ENCODE measurements at places on chromosomes 1 and 21. TPM values are rescaled to one million over a fixed set of nuclear protein-coding genes. Genes with fewer than 3 reads are reported as not detected.

- H3K27ac ChIP-seq, result no peak overlapping the region
- no peaks in the 10 kb centered on the region for H3K4me1 ChIP-seq
- H3K4me3 ChIP-seq, result no peak overlapping the region
- H3K27me3 ChIP-seq, result peaks cover 4% of the 10 kb centered on the region
- DNase-seq, result no peak
Observed at GRCh38 chr1:161189036-161189435, 9.8 kb downstream of the ADAMTS4 start.

GRCh38 chr1:241442686-241443085, 76.9 kb downstream of the FH start:
- no peaks in the 10 kb centered on the region for H3K36me3 ChIP-seq
- no peak overlapping the region for H3K4me3 ChIP-seq
- DNase-seq, result no peak

DNA sequence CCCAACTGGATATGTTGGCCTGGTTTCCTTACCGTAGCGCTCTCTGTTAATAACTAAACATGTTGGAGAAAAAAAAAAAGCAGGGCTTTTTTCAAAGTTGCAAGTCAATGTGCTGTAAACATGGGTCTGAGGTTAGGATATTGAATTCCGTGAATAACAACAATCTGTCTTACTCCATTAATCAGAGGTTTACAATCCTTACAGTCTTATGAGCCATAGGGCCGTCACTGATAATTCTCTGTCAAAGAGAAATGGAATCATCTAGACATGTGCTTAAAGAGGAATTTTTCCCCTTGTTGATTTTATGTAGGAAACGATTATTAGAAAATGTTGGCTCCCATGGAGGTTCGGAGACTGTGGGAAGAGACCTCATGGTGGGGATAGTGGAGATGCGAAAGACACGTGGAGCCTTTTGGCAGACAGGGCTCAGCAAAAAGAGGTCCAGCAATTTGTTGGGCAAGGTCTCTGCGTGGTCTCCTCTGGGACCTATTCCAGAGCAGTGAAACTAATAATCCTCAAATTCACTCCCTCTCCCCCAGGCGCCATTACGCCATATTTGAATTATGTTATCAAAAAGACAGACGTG, 83.5 kb upstream of the CLDN14 start:
- H3K27me3 ChIP-seq, result peaks cover 2% of the 10 kb centered on the region
- no peak overlapping the region for H3K4me3 ChIP-seq
- no peak for DNase-seq
- no peaks in the 10 kb centered on the region for H3K36me3 ChIP-seq

DNA sequence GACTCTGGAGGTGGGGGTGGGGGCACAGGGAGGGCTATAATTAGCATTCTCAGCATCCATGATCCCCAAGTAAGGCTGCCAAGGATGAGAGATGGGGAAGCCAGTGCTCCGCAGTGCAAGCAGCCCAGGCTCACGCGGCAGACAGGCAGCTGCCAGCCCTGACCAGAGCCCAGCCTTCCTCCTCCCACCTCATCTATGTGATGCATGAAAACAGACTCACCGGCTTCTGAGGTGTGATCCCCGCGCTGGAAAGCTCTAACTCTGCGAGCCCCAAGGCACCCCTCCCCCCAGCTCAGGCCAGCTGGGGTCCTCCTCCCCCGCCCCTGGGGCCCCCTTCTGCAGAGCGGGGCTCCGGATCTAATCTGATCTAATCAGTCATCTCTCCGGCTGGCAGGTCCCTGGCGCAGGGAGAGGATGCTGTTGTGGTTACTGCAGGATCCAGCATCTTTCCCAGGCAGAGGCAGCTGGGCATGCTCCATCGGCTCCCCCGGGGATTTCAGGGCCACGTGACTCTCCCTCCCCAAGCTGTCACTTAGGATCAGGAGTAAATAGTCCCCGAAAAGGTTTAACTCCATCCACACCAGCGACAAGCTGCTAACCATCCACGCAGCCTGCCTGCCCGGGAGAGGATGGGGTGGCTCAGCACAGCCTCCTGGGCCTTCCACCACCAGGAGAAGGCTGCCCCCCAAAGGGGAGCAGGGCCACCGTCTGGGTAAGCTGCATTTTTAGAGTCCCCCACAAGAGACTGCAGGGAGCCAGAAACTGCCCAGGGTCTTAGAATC, at the start of gene PLEKHA6:
Gene PLEKHA6, minus strand, starts transcription at position 456 of the 782 bp plus-strand sequence. CDS start 86,202 bp downstream, outside the sequence.
- H3K4me1 ChIP-seq, result peaks cover 54% of the 10 kb centered on the region
- no peak for DNase-seq
- no peak within 1 kb of the TSS for H3K27ac ChIP-seq

- H3K27me3 ChIP-seq, result no peaks in the 10 kb centered on the region
- DNase-seq, result no peak
- H3K27ac ChIP-seq, result peak overlapping the region; percentile 58
- H3K4me1 ChIP-seq, result peaks cover 7% of the 10 kb centered on the region
- H3K4me3 ChIP-seq, result peak overlapping the region; percentile 94
Observed at GRCh38 chr21:44940116-44940631, 345 bp downstream of the SLX9 start.

DNA sequence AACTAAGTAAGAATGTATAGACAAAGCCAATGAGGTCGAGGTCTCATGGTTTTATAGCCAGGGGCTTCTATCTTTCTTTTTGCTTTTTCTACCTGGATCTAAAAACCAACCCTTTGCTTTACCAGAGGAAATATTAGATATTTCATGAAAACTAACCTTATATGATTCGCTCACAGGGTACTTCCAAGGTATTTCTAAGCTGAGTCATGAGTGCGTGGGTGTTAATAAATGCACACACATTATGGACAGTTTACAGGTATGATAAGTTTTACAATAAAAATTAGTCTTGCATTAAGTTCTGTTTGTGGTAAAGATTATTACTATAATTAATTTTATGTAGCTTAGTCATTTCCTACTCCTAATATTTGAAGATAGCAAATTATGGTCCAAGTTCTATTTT, 217.2 kb downstream of the CHRM3 start:
- no peaks in the 10 kb centered on the region for H3K4me1 ChIP-seq
- no peak overlapping the region for H3K4me3 ChIP-seq
- H3K27ac ChIP-seq, result no peak overlapping the region
- no peaks in the 10 kb centered on the region for H3K36me3 ChIP-seq
- H3K27me3 ChIP-seq, result no peaks in the 10 kb centered on the region
- no peak for DNase-seq

DNA sequence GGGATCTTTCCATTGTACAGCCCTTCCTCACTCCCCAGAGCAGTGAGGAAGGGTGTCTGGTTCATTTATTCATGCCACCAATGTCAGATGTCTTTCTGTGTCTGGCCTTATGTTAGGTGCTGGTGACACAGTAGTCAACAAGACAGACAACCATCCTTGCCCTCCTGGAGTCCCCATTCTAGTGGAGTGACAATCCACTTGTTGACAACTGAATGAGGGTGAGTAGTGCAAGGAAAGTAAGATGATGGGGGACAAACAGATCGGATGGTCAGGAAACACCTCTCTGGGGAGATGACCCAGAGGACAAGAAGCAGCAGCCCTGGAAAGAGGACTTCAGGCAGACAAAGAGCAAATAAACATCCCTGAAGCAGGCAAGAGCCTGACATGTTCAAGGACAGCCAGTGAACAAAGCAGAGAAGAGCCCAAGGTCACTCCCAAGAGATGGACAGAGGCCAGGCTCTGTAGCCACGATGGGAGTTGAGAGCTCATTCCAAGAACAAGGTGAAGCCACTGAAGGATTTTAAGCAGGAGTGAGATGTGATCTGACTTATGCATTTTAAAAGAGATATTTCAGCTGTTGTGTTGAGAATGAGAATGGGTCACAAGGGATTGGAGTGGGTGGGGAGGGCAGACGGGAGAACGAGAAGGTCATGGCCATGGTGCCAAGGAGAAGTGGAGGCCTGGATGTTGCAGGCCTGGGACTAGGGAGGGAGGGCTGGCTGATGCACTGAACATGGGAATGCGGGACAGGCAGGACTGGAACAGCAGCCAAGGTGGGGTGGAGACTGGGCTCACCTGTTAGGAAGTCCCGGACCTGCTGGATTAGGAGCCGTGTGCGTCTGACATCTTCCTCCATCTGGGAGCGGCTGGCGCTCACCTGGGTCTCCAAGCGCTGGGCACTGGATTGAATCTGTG, 30.2 kb downstream of the LAMB3 start:
- no peaks in the 10 kb centered on the region for H3K27me3 ChIP-seq
- no peak overlapping the region for H3K4me3 ChIP-seq
- no peak for DNase-seq
- peaks cover 31% of the 10 kb centered on the region for H3K4me1 ChIP-seq

- peak overlapping the region; percentile 90 for H3K27ac ChIP-seq
- peaks cover 15% of the 10 kb centered on the region for H3K36me3 ChIP-seq
- no peaks in the 10 kb centered on the region for H3K27me3 ChIP-seq
- peaks cover 8% of the 10 kb centered on the region for H3K4me1 ChIP-seq
- DNase-seq, result no peak
Observed at GRCh38 chr1:145997016-145997717, 788 bp upstream of the TXNIP start.

DNA sequence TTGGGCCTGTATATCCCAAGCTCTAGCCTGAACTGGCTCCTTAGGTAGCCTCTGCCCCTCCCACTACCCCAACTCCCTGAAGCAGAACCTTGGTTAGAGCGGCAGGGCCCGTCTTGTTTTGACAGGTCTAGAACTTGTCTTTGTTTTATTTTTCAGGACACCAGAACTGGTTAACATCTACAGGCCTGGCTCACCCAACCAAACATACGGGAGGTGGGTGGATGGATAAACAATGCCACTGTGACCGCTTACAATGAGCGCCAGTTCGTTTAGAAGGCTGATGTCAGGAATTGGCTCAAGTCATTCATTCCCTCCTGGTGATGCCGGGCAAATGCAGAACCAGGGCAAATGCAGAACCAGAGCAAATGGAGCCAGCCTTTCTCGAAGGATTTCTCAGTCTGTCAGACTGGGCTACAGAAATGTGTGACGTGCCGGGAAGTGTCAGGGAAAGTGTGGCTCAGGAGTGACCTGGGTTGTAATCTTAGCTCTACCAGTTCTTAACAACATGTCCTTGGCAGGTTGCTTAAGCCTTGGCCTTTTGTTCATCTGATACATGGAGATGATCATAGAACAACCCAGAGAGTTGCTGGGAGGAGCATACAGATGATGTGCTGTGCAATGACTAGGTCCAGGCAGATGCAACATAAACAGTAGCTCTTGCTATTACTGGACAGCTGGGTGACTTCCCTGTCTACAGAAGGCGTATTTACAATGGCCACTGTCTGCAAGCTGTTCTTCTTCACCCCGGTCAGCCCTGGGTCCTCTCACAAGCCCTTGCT, 30.5 kb upstream of the BTG2 start:
- H3K36me3 ChIP-seq, result no peaks in the 10 kb centered on the region
- peaks cover 2% of the 10 kb centered on the region for H3K4me1 ChIP-seq
- H3K4me3 ChIP-seq, result no peak overlapping the region
- H3K27me3 ChIP-seq, result no peaks in the 10 kb centered on the region
- H3K27ac ChIP-seq, result peak overlapping the region; percentile 81

DNA sequence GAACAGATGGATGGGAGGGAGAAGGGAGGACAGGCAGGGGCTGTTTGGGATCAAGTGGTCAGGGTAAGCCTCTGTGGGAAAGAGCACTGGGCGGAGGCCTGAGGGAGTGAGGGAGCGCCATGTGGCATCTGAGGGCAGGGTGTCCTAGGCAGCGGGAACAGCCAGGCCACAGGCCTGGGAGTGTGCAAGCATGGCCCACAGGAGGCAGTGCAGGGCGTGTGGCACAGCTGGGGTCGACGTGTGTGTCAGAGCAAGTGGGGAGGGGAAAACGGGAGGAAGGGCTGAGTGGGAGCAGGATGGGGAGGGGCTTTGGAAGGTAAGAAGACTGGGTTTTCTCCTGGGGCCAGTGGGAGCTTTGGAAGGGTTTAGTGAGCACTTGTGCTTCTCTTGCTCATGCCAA, 143.4 kb downstream of the SYF2 start:
- H3K4me1 ChIP-seq, result no peaks in the 10 kb centered on the region
- H3K27ac ChIP-seq, result no peak overlapping the region
- no peak for DNase-seq
- no peak overlapping the region for H3K4me3 ChIP-seq
- no peaks in the 10 kb centered on the region for H3K27me3 ChIP-seq

GRCh38 chr1:30373471-30374399, 349.6 kb downstream of the MATN1 start:
- H3K27me3 ChIP-seq, result no peaks in the 10 kb centered on the region
- no peak overlapping the region for H3K4me3 ChIP-seq
- no peaks in the 10 kb centered on the region for H3K36me3 ChIP-seq
- H3K27ac ChIP-seq, result no peak overlapping the region

DNA sequence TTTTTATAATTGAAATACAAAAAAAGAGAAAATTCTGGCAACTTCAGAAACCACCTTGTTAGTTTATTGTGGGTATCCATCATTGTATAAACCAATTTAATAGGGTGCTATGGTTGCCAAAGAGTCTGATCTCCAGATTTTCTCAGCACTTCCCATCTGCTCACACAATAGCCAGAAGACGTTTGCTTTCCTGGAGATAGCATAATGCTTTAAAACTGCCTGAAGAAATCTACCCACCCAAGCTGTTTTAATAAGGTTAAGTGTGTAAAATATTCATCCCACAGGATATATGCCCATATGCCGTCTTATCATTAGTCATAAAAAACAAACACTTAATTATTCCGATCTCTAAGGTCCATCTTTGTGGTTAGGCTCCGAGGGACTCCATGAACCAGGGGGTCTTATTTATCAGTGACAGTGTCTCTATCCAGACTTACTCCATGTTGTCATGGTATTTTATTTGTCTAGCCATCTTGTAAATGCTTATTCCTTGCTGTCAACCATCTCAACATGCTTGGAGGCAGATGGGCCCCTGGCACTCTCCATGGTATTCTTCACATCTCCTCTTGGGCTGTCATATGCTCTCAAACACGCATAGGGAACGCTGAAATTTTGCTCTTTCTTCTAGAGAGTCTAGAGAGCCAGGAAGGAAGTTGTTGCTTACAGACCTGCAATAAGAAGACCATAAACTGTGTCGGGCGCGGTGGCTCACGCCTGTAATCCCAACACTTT, 58.5 kb downstream of the MAP10 start:
- no peaks in the 10 kb centered on the region for H3K4me1 ChIP-seq
- no peak for DNase-seq
- peaks cover 3% of the 10 kb centered on the region for H3K27me3 ChIP-seq
- no peaks in the 10 kb centered on the region for H3K36me3 ChIP-seq
- no peak overlapping the region for H3K4me3 ChIP-seq

DNA sequence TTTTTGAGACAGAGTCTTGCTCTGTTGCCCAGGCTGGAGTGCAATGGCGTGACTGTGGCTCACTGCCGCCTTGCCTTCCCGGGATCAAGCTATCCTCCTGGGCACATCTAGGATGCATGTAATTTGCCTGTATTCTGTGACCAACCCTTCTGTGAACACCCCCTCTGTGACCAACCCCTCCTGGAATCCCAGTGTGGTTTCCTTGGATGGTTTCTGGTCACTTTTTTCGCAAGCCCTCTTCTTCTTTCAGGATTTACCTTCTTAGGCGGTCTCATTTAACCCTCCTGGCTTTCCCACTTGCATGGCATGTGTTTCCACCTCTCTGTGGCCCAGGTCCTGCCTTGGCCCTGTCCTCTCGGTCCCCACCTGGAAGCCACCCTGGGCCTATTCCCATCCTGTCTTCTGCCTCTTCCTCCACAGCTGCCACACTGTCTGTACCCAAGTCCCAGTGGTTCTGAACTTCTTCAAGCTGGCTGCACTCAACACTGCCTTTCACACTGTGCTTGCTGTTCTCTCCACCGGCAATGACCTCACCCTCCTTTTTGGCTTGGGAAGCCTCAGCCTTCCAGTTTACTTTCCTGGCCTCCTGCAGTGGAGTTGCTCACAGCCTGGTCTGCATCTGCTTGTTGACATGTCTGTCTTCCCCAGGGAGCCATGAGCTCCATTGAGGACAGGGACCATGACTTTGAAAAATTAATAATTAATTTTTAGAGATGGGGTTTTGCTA, 57.0 kb downstream of the DISC1 start:
- no peaks in the 10 kb centered on the region for H3K36me3 ChIP-seq
- no peak for DNase-seq
- H3K4me1 ChIP-seq, result no peaks in the 10 kb centered on the region
- no peak overlapping the region for H3K27ac ChIP-seq
- H3K27me3 ChIP-seq, result no peaks in the 10 kb centered on the region

The FAM72C gene
- 1.3 TPM for polyA plus RNA-seq

The CDC14A gene
- 18.0 TPM for polyA plus RNA-seq

The FMO2 gene
- polyA plus RNA-seq, result 1.1 TPM

The PAPPA2 gene
- not detected for polyA plus RNA-seq

The FCRL1 gene
- polyA plus RNA-seq, result not detected
